ENCODE measurements at places on chromosomes 13 and 19.

DNA sequence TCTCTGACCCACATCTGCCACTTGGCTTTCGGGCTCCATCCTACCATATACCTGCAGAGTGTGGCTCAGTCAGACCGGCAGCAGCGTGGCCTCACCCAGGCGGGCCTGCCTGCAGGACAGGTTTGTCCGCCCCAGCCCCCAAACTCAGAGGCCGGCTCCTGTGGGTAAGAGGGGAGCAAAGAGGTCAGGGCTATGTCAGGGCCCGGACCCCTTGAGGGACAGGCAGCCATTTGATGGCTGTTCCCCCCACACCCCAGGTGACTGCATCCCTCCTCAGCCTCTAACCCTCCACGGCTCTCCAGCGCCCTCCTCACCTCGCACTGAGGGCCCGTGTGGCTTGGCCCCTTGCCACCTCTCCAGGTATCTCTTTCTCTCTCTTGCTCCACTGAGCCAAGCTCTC, 12.3 kb upstream of the ZBTB32 start:
- DNase-seq, result no peak

- no peak for DNase-seq
Measured at GRCh38 chr13:25166306-25166705, 5.8 kb downstream of the AMER2 start.

GRCh38 chr13:79647533-79647932, 166.6 kb downstream of the NDFIP2 start:
- no peak for DNase-seq

DNA sequence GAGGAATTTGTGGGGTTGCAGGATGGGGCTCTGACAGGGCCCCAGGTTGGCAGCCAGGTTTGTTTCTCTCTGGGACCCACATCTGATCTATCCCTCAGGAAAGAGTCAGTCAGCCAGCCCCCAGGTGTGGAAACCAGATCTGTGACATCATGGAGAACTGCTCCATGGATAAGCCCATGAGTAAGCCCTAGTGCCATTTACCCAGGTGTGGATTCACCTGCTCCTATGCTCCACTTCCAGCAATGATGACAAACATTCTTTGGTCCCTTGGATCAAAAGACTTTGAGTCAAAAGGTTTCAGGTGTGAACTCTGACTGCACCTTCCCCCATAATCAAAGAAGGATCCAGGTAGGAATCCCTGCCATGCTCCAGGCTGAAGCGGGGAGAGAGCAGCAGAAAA, 26.9 kb upstream of the IGFL4 start:
- DNase-seq, result no peak

GRCh38 chr19:1749373-1750342, 3.6 kb upstream of the ONECUT3 start:
- DNase-seq, result no peak

DNA sequence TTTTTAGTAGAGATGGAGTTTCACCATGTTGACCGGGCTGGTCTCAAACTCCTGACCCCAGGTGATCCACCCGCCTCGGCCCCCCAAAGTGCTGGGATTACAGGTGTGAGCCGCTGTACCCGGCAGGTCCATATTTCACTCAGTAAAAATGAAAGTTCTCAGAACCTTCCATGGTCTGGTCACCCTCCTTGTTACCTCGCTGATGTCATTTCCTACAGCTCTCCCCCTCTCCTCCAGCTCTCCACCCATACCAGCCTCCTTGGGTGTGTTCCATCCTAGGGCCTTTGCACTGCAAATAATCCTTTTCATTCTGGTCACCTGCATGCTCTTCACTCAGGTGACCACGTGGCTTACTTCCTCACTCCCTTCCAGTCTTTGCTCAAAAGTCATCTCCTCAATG, 78.2 kb upstream of the TNFSF11 start:
- peak; percentile 14 for DNase-seq

GRCh38 chr13:67713571-67713970, 483.4 kb upstream of the PCDH9 start:
- no peak for DNase-seq

DNA sequence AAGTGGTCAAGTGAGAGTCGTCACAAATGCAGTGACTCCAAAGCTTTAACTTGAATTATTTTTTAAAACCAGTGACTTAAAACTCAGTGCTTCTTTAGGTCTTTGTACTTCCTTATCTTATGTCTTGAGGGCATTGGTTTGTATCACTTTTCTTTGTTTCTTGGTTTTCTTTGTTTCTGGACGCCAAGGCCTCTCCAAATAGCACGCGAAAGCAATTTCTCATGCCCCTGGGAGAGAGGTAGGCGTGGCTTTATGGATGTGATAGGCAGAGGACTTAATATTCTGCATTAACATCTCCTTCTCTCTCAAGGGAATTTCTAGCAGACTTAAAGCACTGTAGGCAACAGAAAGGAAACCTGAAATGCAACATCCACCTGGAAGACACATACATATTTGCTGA, 20.6 kb downstream of the UBE2L5 start:
- no peak for DNase-seq

DNA sequence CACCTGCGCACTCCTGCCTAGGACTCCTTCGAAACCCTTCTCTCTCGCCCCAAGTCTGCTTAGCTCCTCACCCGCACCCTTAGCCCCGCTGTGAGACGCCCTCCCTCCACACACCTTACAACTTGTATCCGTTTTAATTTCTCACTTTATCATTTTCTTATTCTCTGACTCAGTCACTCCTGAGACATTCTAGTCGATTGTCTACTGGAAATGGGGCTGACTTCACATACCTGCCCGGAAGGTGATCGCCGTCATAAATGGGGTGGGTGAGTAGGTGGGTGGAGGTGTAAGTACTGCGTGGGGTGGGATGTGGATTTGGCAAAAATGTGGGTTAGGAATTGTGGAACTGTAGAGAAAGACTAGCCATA, 714 bp downstream of the NDFIP2 start:
- DNase-seq, result peak; percentile 50

DNA sequence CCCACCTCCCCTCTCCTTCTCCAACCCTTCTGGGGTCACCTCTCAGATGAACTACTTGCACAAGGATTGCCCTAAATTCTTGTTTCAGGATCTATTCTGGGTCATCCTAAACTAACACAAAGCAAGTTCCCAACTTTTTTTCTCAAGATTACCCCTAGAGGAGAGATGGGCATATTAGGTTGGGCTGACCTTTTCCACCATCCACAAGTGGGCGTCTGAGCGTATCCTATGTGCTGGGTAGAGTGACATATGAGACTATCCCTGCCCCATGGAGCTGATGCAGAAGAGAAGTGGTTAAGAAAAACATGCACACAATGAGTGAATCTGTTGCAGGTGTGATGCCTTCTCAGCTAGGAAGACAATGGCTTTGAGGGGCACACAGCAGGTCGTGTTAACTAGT, 132.7 kb downstream of the CACNA1A start:
- no peak for DNase-seq

GRCh38 chr19:55553217-55554182, 8.2 kb upstream of the SBK3 start:
- DNase-seq, result no peak

DNA sequence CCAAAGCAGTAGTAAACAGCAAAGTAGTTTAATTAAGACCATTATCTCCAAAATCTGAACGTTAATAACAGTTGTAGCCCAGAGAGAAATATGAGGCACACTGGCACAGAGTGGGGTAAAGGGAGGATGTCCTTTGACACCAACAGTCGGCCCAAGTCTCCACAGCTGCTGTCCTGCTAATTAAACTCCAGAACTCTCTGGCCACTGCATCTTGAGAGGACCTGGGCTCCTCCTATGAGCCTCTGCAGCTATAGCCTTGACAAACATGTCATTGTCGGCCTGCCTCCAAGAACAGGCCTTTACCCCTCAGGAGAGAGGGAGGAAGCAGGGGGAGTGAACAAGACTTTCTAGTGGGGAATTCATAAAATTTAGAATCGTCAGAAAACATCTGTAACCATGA, 1170.4 kb downstream of the UQCRFS1 start:
- DNase-seq, result no peak

DNA sequence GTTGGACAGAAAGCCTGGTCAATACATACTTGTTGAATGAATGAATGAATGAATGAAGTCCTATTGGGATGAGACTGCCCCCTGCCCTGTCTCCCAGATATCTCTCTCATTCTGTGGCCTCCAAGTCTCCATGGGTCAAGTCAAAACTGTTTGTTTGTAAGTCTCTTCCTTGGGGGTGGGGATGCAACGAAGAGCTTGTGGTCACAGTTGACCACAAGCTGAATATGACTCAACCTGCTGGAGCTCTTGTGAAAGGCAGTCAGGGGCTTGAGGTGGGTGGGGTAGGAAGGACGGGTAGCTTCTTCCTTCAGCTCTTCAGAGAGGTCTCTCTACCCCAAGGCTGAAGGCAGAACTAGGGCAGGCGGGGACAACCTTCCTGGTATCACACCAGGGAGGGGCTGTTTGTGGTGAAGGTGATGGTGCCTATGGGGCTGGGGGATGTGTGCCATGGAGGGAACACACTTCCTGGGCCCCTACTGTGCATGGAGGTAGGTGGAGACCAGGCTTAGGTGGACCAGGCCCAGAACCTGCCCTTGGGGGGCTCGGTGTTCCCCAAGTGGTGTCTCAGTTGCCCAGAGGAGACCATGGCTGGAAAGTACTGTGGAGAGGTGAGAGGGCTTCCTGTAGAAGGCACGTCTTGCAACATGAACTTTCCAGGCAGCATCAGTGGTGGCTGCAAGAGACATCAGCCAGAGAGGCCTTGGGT, 8.0 kb downstream of the MYO1F start:
- DNase-seq, result peak; percentile 70

DNA sequence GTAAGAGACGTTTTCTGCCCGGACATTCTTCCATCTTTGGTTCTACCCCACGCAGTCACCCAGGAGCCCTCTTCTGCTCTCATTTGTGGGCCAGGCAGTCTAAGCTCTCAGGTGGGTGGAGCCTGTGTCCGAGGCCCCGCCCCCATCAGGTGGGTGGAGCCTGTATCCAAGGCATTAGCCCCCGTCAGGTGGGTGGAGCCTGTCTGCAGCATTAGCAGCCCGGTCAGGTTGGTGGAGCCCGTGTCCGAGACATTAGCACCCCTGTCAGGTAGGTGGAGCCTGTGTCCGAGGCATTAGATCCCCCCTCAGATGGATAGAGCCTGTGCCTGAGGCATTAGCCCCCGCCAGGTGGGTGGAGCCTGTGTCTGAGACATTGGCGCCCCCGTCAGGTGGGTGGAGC, 45.5 kb upstream of the C13orf46 start:
- DNase-seq, result peak; percentile 64

DNA sequence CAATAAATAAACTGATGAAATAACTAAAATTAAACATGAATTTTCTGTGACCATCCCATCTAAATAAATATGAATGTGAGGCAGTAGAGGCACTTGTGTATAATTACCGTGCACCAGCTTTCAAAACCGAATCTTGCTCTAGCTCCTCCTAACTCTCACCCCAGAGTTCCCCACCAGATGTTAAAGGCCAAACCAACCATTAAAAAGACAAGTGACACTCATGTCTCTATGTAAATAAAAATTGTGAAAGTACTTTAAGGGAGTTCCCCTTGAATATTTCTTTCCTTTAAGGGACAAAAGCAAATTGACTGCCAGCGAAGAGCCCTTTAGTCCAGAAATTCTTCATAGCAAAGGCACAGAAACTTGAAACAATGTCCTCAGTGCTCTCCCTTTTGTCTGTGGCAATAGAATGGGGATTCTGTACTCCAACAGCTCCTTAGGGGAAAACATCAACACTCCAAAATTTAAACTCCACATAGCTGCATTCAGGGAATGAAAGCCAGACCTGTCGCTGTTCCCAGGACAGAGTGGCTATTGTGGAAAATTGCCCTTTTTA, 101.7 kb upstream of the SOX21 start:
- no peak for DNase-seq

GRCh38 chr19:51407511-51408131, 9.8 kb downstream of the SIGLEC10 start:
- DNase-seq, result peak; percentile 35

GRCh38 chr13:60679131-60679530, 282.1 kb downstream of the TDRD3 start:
- no peak for DNase-seq
